ENCODE measurements at places on chromosomes 7 and 10.
A peak's percentile ranks its signal among the peaks of the same experiment; 100 is the strongest.

- DNase-seq, result no peak
Measured at GRCh38 chr10:132765435-132765834, 20.5 kb downstream of the NKX6-2 start.

- no peak for DNase-seq
Measured at GRCh38 chr7:3243256-3243655, 57.8 kb upstream of the SDK1 start.

GRCh38 chr7:157973971-157974677, 613.5 kb downstream of the PTPRN2 start:
- DNase-seq, result no peak

- DNase-seq, result no peak
Measured at GRCh38 chr10:119470920-119471702, 71.4 kb downstream of the RGS10 start.

- no peak for DNase-seq
Measured at GRCh38 chr10:110471566-110472139, 26.1 kb upstream of the DUSP5 start.

- DNase-seq, result peak; percentile 18
Measured at GRCh38 chr10:62459072-62459471, 84.9 kb downstream of the ZNF365 start.

DNA sequence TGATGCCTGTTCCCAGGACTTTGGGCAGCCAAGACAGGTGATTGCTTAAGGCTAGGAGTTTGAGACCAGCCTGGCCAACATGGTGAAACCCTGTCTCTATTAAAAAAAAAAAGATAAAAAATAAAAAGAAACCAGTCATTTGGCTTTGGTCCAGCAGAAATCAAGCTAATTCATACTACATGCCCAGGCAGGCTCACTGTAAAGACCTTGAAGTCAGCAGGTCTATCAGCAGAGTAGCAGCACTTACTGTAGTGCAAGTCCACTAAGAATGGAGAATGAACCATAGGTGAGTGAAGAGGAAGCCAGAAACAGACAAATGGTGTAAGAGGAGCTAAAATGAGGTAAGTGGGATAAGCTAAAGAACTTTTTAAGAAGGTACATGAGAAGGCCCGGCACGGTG, 24.7 kb downstream of the PSPH start:
- DNase-seq, result no peak

- peak; percentile 47 for DNase-seq
Measured at GRCh38 chr7:100157334-100158228, 942 bp downstream of the TRAPPC14 start.

- DNase-seq, result no peak
Measured at GRCh38 chr7:37657816-37658215, 25.8 kb upstream of the GPR141 start.

DNA sequence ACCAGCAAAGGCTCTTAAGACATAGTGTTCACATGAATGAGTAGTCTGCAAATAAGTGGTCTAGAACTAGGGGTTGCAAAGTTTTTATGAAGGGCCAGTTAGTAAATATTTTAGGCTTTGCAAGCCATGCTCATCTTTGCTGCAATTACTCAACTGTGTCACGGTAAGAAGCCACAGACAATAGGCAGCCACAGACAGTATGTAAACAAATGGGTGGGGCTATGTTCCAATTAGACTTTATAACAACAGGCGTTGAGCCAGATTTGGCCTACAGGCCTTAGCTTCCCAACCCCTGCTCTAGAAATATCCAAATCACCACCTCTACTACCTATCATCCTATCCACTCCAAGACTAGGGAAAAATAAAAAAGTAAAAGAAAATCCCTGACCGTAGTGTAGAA, 9.2 kb downstream of the IKZF5 start:
- no peak for DNase-seq

DNA sequence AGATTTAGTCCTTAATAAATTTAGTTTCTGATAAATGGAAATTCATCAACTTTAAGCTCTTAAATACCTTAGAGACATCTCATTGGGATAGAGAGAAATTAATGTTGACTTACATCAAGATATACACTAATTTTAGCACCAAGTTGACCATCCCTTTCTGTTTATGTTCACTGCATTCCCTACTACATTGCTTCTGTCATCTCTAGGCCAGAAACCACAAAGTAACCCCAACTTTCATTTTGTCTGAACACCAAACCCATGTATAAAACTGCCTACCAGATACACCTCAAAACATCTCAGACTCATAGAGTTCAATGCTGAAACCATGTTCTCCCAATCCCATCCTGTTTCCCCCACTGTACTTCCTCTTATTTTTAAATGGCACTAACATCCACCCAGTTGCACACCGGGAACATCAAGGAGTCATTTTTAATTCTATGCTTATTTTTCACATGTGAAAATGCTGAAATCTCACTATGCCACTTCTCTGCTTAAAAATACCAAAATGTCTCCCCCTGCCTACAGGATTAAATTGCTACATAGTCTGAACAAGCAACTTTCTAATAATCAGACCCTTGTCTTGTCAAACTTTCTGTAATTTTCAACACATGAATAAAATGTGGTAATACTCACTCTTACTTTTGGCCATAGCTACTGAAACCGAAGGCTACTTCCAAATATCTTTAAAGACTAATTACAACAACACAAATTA, 201.6 kb downstream of the SEMA3D start:
- no peak for DNase-seq

DNA sequence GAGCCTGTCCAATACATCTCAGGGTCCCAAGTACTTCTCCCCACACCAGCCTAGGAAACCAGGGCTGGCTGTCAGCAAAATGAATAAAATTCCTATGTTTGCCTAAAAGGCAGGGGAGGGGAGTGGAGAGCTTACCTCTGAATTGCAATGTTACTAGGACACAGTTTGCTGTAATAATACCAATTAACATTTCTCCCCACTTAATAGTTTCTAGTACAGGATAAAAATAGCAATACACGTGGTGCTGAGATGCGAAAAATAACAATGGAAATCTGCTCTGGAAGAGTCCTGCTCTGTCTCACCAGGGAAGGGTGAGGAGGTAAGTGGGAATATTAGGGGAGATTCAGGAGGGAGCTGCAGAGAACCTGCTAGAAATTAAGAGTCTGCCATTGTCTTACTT, 112.3 kb downstream of the PLXNA4 start:
- DNase-seq, result no peak

GRCh38 chr7:79653136-79653631, 199.7 kb upstream of the MAGI2 start:
- DNase-seq, result no peak
